Naive thymus-derived CD8-positive, alpha-beta T cell (primary cell): ENCODE measurements at places on chromosomes 1 and 21.

GRCh38 chr1:205774198-205775014 is 876 bp downstream of the RAB29 start:
- DNase-seq, result peak; percentile 9

DNA sequence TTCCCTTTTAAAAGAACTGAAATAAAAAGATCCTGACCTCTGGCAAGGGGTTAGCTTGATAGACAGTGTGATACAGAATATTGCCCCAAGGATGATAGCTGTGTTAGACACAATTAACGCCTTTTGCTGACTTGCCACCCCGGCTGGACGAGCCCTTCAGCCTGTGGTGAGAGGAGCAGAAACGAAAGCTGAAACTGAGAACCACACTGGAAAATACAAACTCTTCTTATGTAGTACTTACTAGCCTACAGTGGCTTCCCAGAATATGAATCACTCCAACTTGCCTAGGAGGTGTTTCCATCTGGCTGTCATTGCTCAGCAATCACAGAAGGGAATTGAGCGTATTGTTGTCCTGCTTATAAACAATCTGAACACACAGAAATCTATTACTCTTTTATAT is 22.9 kb downstream of the SAMSN1 start:
- DNase-seq, result no peak

GRCh38 chr1:159973350-159973940 is 19.4 kb upstream of the SLAMF9 start:
- DNase-seq, result no peak

DNA sequence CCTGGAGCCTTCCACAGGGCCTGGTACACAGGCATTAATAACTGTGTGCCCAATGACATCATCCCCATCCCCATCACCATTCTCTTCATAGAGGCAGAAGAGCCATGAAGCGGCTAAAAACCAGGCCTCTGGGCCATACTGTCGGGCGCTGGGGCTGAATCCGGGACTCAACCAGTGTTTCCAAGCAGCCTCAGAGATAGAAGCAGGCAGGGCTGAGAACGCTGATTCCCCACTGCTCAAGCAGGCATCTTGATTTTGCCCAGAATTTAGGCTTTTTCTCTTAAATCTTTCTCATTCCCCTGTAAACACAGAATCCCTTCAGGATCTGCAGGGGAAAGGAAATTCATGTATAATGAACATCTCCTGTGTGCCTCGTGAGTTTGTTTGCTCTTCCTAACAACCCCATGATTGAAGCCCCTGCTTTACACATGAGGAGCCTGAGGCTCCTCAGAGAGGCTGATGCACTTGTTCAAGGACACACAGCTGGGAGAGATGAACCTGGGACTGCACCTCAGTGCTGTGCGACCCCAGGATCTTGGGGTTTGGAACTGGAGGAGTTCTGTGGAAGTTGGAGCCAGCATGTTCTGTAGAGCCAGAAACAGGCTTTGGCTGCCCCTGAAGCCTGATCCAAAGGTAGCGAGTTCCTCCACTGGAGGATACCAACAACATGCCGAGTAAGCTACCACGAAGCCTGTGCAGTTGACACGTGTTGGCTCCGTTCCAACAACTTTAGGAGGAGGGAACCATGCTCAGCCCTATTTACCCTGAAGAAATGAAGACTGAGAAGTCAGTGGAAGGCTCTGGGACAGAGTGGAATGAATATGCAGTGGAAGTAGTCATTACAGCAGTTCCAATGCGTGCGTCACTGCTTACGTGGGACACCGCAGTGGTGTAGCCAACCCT is 55.5 kb downstream of the EDN2 start:
- no peak for DNase-seq
